ENCODE measurements at places on chromosomes 7 and 10.

GRCh38 chr10:111200505-111201186, 123.8 kb downstream of the ADRA2A start:
- DNase-seq, result no peak

DNA sequence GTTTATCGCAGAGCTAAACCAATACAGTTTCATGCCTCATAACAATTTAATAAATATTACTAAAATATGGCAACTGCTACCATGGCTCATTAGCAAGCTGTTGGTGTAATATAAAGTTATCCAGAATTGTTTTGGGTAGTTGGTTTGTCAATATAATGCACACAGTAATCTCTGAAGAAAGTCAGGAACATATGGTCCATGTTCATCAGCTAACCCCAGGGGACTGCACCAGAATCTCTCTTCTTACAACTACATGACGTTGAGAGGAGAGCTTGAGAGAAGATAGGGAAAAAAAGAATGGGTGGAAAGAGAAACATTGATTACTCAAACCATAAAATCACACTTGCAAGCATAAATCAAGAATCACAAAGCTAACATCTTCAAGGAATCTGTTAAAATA, 333.7 kb downstream of the NRG3 start:
- DNase-seq, result no peak

DNA sequence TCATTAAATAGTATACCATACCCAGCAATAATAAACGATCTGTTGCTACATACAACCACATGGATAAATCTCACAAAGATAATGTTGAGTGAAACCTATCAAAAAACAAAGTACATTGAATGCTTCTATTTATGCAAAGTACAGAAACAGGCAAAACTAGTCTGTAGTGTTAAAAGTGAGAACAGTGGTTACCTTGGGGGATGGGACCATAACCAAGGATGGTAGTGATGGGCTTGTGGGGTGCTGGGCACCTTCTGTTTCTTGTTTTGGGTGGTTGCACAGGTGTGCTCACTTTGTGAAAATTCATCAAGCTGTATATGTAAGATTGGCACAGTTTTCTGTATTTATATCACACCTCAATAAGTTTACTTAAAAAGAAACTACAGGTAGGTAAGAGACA, 105.7 kb downstream of the ATE1 start:
- DNase-seq, result no peak

DNA sequence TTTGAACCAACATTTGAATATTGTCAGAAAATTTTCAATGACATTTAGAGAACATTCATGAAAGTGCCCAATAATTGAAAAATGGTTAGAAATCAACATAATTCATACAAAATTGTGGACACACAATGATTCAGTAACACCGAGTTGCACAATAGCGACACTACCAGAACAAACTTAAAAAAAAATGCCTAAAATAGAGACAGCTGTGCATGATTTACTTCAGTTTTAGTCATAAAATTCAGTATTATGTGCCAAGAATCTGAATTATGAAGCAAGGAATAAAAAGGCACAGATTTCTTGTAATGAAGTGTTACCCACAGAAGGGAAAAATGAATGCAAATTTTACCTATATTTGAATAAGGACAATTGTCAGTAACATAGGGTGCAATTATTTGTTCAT, 396.0 kb downstream of the SEMA3D start:
- no peak for DNase-seq

DNA sequence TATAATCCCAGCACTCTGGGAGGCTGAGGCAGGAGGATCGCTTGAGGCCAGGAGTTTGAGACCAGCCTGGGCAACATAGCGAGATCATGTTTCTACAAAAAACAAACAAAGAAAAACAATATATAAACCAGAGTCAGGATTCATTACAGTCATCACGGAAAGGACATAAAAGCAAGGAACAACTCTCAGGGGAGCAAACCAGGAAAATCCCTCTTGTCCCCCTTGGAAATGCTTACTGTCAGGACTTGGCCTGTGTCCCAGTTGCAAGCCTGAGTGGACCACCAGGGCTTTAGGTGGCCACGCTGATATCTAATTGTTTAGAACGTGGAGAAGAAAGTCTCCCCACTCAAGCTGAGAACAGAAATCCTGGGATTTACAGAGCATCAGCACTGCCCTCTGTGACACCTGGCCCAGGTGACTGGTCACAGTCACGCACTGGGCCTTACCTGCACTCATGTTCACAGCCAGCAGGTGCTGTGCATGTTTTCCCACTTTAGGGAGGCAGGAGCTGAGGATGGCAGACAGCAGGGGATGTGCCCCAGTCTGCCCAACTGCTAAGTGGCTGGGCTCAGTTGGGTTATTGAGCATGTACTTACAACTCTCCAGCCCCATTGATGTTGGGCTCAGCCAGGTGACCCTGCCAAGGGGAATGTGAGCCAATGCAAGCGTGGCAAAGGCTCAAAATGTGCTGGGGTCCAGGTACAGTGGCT, 60.9 kb downstream of the TMEM130 start:
- DNase-seq, result no peak

DNA sequence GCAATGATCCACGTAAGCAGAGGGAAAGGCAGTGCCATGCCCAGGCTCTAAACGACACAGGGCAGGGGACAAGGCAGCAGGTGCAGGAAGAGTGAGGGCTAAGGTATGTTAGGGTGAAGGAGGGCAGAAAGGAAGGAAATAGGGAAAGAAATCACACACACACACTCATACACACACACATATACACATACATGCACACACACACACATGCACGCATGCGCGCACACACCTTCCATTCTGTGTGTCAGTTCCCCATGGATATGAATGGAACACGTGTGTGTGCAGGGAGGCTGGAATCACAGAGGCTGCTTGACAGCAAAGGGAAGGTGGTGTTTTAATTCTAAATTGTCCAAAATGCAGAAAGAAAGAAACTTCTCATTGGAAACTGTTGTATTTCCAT, 6.2 kb upstream of the PHYH start:
- no peak for DNase-seq

- no peak for DNase-seq
Observed at GRCh38 chr10:71354776-71355175, 35.7 kb downstream of the SLC29A3 start.

GRCh38 chr7:106462365-106462859, 177.6 kb upstream of the NAMPT start:
- peak; percentile 76 for DNase-seq

GRCh38 chr7:39510864-39511354, 55.3 kb upstream of the YAE1 start:
- DNase-seq, result no peak

- DNase-seq, result no peak
Observed at GRCh38 chr7:138429577-138430250, 30.3 kb upstream of the TRIM24 start.

GRCh38 chr10:117214401-117214800, 17.1 kb downstream of the KCNK18 start:
- DNase-seq, result peak; percentile 61

GRCh38 chr10:31146491-31147209, 115.0 kb upstream of the ZNF438 start:
- no peak for DNase-seq

- no peak for DNase-seq
Observed at GRCh38 chr7:113004726-113005454, 81.7 kb downstream of the GPR85 start.

- no peak for DNase-seq
Observed at GRCh38 chr10:111186358-111186757, 109.5 kb downstream of the ADRA2A start.

GRCh38 chr10:99658622-99659030, 683 bp upstream of the ENTPD7 start:
- no peak for DNase-seq

DNA sequence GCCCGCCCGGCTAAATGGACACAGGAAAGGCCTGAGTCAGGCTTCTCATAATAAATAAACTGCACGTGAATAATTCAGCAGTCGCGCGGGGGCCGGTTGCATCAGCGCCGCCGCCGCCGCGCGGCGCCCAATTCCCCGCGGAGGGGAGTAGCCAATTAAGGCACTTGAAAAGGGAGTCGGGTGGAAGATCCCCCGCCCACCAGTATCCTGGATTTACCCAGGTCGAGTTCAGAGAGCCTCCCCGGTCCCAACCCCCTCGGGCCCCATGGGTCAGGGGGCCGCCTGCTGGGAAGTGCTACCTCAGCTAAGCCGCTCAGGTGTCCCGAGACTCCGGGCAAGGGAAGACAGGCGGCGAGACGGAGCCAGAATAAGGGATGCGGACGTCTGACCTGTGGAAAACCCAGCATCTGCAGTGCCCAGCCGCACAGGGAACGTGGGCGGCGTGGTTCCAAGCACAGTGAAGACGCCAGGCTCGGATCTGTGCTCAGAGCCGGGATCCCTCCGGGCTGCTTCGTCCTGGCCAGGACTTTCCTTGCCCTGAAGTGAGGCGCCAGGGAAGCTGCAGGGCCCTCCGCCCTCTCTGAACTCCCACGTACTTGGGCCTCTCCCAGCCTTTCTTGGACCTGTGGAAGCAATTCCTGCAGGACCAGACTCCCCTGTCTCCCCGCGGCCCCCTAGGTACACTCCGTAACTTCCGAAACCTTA, 7.3 kb upstream of the LBX1 start:
- no peak for DNase-seq

DNA sequence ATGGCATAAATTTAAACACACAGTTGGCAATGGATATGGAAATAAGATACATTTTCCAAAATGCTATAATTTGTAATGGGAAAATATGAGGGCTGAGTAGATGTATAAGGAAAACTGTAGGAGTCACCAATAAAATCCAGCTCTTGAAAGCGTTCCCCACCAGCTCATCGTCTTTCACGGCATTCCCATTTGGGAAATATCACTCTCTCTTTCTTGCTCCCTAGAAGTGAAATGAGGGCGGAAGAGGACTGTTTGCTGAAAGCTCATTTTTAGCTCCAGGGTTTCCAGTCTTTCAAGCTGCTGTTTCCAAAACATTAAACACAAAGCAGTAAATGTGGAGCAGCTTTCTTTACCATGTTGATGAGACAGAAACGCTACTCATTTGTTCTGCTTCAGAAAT, 104.6 kb upstream of the SFMBT2 start:
- DNase-seq, result no peak

- no peak for DNase-seq
Observed at GRCh38 chr10:116385311-116385710, 42.3 kb upstream of the PNLIPRP3 start.

DNA sequence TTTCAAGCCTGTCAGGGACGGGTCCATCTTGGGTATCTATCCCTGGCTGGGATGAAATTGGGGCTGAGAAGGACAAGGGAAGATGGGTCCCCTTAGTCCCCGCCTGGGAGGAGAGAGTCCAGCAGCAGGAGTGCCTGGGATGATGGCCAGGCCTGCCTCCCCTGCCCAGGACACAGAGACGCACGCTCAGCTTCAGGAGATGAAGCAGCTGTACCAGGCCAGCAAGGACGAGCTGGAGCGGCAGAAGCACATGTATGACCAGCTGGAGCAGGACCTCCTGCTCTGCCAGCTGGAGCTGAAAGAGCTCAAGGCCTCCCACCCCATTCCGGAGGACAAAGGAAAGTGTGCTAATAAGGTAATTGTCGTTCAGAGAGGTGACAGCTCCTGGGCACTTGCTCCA, 15.4 kb downstream of the CCDC136 start:
- no peak for DNase-seq

- DNase-seq, result peak; percentile 98
Observed at GRCh38 chr7:149239345-149240143, at the start of gene ZNF212. TSS of gene ZNF212 (plus strand) at chr7:149239651. CDS start at chr7:149239779, 128 bp downstream.

DNA sequence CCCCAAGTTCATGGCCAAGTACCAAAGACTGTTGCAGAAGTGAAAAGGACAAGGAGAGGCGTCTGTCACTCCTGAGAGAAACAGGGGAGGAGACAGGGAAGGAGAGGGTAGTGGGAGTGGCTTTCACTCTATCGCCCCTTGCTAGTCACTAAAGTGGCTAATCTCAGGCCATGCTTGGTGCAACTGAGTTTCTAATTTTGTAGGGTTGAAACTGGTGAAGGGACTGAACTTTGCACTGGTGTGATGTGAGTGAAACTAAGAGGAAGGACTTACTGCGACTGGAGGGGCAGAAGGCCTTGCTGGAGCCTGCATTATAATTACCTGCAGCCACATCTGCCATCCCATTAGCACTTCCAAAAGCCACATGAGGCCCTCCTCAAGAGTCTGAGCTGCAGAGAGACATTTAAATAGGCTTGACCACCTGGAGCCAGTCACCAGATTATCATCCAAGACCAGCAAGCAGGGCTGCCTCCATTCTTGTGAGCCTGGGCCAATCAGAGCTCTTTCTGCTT, 107.2 kb upstream of the EEPD1 start:
- DNase-seq, result no peak

GRCh38 chr10:33945051-33945450, 610.6 kb upstream of the NRP1 start:
- DNase-seq, result no peak

GRCh38 chr10:46248651-46249146, 38.1 kb upstream of the ANTXRL start:
- no peak for DNase-seq

GRCh38 chr10:119783665-119784027, 57.8 kb downstream of the INPP5F start:
- no peak for DNase-seq

DNA sequence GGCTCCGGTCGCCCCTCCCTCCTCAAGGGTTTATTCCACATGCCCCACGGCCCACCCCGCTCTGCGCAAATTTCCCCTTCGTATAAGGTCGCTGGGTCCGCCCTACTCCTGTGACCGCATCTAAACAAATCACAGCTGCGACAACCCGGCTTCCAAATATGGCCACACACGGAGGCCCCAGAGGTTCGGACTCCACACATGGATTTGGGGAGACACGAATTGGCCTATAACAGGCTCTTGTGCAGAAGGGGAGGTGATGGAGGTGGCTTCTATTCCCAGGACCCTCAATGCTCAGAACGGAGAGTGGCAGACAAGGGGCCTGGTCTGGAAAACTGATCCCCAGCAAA, 90.1 kb downstream of the FOXL3 start:
- DNase-seq, result no peak

GRCh38 chr10:118362103-118362502, 20.0 kb upstream of the FAM204A start:
- DNase-seq, result no peak

DNA sequence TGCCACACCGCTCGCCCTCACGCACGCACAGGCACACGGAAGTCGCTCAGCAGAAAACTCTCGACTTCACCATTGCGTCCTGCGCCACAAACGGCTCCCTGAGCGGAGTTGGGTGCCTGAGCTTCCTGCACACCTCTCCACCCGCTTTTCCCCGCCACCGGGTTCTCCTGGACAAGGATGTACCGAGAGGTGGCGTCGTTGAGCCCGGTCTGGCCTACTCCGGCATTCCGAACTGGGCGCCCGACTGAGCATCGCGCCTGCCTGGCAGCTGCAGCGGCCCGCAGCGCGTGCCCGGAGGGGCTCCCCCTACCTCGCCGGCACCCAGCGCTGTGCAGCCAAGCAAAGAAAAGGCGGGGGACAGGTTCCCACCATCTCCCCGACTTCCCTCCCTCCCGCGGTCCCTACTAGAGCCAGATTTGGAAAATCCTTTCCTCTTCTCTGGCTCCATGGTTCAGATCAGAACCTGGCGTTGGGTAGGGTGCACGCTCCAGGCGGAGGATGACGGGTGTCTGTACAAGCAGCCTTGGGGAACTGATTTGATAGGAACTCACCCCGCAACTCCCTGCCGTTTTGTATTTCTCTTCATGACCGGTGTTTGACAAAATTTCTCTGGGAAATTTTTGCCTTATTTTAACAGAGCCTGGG, 1.7 kb downstream of the SORCS3 start:
- no peak for DNase-seq

- peak; percentile 3 for DNase-seq
Observed at GRCh38 chr10:36534471-36535002, 590.9 kb upstream of the ANKRD30A start.
